IMR-90 (cell line): ENCODE measurements at places on chromosomes 12 and 14. TPM values are rescaled to one million over a fixed set of nuclear protein-coding genes. Genes with fewer than 3 reads are reported as not detected.

GRCh38 chr14:64569138-64569631, 19.4 kb downstream of the PPP1R36 start:
- no peaks in the 10 kb centered on the region for H3K36me3 ChIP-seq
- no peak overlapping the region for H3K4me3 ChIP-seq
- peak overlapping the region; percentile 10; the same call in 1 of the 2 replicates for H3K27ac ChIP-seq
- H3K4me1 ChIP-seq, result peaks cover 8% of the 10 kb centered on the region
- no peaks in the 10 kb centered on the region for H3K27me3 ChIP-seq

DNA sequence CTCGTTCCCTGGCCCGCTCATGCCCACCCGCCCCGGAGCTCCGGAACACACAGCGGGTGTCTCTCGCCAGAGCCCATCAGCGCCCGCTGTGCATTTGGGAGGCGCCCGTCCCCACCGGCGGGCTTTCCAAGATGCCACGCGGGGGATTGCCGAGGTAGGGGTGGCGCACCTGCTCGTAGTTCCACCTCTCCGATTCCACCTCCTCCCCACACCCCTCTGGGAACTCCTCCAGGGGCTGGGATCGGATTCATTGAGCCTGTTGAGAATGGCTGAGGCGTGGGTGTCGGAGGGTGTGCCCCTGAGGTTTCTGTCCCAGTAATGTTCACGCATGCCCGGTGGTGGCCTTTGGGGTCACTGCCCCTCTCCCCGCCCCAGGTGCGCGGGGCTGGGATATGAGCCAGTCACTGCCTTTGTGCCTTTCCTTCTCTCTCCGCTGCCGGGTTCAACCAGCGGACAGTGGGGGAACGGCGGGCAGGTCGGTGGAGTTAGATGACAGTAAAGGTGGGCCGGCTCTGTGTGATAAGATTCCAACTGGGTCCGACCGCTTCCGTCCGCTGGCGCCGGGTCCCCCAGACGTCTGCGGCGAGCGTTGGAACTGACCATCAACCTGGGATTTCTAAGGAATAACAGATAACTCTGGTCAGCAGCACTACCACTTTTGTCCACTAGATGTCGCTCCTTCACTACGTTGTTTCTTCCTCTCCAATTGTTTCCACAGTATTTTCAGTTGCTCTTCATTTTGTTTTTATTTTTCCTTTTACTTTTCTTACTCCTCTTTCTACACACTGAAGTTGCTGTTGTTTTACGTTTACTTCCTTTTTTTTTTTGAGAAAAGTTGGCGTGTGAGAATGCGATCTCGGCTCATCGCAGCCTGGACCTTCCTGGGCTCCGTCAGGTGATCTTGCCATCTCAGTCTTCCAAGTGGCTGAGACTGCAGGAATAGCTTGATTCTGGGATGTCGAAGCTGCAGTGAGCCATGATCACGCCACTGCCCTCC, 178.1 kb upstream of the ALG10B start:
- no peaks in the 10 kb centered on the region for H3K4me1 ChIP-seq
- no peaks in the 10 kb centered on the region for H3K27me3 ChIP-seq
- peak overlapping the region; percentile 24; the same call in 1 of the 2 replicates for H3K4me3 ChIP-seq
- peak; percentile 44 for DNase-seq
- H3K36me3 ChIP-seq, result no peaks in the 10 kb centered on the region

DNA sequence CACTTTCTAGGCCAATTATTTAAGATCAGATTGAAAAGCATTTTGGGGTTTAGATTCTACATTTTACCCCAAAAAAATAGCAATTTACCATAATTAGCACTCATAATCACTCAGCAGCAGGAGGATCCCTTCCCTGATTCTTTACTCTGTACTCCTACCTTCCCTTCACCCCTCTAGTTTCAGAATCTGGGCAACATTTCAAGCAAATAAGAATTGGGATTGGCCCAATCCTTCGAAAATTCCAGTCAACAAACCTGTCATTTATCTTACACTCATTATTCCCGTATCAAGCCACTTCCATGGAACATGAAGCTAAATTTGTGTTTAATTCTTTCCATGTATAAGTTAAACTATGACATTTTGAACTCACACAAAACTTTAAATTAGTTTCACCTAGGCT, 349.1 kb upstream of the USP15 start:
- no peak for DNase-seq
- H3K4me1 ChIP-seq, result no peaks in the 10 kb centered on the region
- H3K4me3 ChIP-seq, result no peak overlapping the region
- H3K36me3 ChIP-seq, result no peaks in the 10 kb centered on the region
- H3K27me3 ChIP-seq, result no peaks in the 10 kb centered on the region

DNA sequence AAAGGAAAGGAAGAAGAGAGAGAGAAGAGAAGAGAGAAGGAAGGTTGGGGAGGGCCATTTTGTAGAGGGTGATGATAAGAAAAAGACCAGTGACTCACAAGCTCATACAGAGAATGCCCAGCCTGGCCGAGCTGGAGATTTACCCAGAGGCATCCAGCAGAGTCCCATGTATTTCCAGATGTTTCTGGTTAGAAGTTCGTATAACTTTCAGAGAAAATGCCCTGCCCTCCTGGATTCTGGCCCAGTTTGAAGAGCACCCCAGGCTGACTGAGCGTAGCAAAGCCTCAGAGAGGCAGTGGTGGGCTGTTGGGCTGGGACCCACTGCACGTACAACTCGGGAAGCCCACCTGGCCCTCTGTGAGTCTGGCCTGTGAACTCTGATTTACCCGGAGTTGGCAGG, 221.8 kb downstream of the SLC41A2 start:
- H3K4me3 ChIP-seq, result no peak overlapping the region
- peaks cover 17% of the 10 kb centered on the region for H3K27me3 ChIP-seq
- DNase-seq, result peak; percentile 53
- no peaks in the 10 kb centered on the region for H3K36me3 ChIP-seq
- H3K27ac ChIP-seq, result no peak overlapping the region

- peak overlapping the region; percentile 40; the same call in 1 of the 2 replicates for H3K4me3 ChIP-seq
- no peaks in the 10 kb centered on the region; the same call in 1 of the 2 replicates for H3K4me1 ChIP-seq
- H3K27ac ChIP-seq, result no peak overlapping the region
- H3K27me3 ChIP-seq, result peaks cover 73% of the 10 kb centered on the region
Observed at GRCh38 chr12:117098361-117099217, 627 bp downstream of the TESC start.

DNA sequence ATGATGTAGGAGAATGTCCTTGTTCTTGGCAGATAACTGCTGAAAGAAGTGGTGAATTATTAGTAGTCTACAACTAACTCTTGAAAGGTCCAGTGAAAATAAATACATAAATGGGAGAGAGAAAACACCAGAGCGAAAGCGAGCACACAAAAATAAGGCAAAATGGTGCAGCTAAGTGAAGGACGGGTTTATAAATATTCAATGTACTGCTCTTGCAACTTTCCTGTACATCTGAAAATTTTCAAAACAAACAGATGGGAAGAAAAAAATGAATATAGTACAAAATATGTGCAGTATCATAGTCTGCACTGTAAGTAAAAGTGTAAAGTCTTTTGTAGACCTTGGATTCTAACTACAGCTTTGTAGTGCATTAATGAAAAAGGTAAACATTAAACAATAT, 1.3 kb downstream of the MOK start:
- no peak overlapping the region for H3K4me3 ChIP-seq
- no peaks in the 10 kb centered on the region for H3K4me1 ChIP-seq
- H3K27me3 ChIP-seq, result no peaks in the 10 kb centered on the region
- H3K27ac ChIP-seq, result no peak overlapping the region
- no peak for DNase-seq

DNA sequence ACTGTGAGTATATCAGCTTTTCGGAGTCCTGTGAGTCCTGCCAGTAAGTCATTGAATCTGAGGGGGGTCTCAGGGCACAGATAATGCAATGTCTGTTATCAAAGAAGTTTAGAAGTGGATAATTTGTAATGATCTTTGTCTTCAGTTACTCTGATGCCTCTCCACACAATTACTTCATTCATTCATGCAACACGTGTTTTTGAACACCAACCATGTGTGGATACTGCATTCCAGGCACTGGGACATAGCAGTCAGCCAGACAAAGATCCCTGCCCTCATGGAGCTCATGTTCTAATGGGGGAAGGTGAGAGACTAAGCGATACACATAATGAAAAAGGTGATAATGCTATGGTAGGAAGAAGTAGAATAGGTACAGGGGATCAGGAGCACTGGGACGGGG, 60.8 kb upstream of the SCN8A start:
- no peaks in the 10 kb centered on the region for H3K36me3 ChIP-seq
- peaks cover 5% of the 10 kb centered on the region; the same call in 1 of the 2 replicates for H3K4me1 ChIP-seq
- H3K27ac ChIP-seq, result no peak overlapping the region
- no peak for DNase-seq
- no peaks in the 10 kb centered on the region for H3K27me3 ChIP-seq
- H3K4me3 ChIP-seq, result no peak overlapping the region

DNA sequence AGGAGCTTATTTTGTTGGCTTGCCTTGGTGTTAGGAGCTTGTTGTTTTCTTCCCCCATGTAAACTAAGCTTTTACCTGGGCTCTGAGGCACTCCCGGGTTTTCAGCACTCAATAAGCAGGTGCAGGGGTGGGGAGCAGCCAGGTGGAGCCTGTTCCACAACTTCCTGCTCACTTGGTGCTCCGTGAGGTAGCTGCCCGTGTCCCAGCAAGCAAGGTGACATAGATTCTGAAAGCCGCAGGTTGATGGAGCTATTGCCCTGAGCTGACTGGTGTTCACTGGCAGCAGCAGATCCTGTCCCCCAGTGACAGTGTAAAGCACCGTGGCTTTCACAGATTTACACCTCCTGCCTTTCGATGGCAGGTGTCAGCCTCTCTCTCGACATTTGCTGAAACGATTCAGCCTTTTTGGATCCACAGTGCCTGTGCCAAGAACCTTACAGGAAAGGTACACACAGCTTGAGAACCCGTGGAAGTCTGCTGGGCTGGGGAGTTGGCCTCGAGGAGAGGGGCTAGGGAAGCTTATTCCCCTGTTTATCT, 295.7 kb upstream of the FKBP4 start:
- H3K27me3 ChIP-seq, result peaks cover 2% of the 10 kb centered on the region
- H3K4me1 ChIP-seq, result no peaks in the 10 kb centered on the region
- H3K4me3 ChIP-seq, result no peak overlapping the region
- no peak overlapping the region for H3K27ac ChIP-seq
- DNase-seq, result no peak
- 0 out of 2 replicates have a peak, but pooled peaks cover 3% of the 10 kb centered on the region for H3K36me3 ChIP-seq

DNA sequence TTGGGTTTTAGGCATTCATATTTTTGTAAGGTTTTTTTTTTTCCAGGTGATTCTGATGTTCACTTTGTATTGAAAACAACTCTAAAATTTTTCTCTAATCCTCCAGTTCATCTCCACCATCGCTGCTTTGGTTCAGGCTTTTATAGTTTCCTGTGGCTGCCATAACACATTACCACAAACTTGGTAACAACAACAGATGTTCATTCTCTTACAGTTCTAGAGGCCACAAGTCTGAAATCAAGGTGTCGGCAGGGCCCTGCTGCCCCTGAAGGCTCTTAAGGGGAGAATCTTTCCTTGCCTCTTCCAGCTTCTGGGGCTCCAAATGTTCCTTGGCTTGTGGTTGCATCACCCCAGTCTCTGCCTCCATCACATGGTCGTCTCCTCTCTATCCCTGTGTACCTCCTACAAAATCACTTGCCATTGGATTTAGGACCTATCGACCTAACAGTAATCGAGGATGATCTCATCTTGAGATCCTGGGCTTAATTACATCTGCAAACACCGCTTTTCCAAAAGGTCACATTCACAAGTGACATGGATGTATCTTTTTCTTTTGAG, 55.2 kb downstream of the PELI2 start:
- H3K27me3 ChIP-seq, result no peaks in the 10 kb centered on the region
- H3K27ac ChIP-seq, result peak overlapping the region; percentile 83
- H3K36me3 ChIP-seq, result peaks cover 4% of the 10 kb centered on the region; the same call in 1 of the 2 replicates
- H3K4me1 ChIP-seq, result peaks cover 16% of the 10 kb centered on the region
- no peak overlapping the region for H3K4me3 ChIP-seq
- DNase-seq, result no peak

DNA sequence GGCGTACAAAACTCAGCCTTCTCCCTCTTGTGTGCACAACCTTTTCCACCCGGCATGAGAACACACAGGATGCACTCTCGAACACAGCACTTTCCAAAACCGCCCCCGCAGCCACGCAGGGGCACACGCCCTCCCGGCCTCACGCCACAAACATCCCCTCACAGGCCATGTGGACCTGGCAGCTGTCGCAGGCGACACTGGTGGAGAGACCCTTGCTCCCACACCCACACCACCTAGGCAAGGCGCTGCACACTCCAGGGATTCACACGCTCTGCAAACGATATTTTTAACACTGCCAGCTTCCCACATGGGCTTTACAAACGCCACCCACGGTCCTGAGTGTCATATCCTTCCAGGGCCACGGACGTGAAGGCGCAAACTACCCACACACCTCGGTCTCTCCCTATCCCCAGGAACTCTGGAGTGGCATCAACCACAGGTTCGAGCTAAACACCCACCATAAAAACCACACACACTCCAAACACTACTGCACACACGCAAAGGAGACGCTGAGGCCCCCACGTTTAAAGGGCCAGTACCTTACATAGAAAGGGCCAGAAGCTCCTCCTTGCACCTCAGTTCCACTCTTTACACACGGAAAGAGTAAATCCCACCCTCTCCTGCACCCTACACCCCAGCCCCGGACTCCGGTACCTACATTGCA, 12.4 kb upstream of the ITGB7 start:
- peak overlapping the region; percentile 53 for H3K4me3 ChIP-seq
- peaks cover 41% of the 10 kb centered on the region for H3K4me1 ChIP-seq
- H3K36me3 ChIP-seq, result peaks cover 7% of the 10 kb centered on the region
- no peaks in the 10 kb centered on the region for H3K27me3 ChIP-seq

- H3K27me3 ChIP-seq, result no peaks in the 10 kb centered on the region
- no peaks in the 10 kb centered on the region for H3K4me1 ChIP-seq
- DNase-seq, result no peak
Observed at GRCh38 chr12:46577063-46577776, 204.6 kb upstream of the SLC38A2 start.

DNA sequence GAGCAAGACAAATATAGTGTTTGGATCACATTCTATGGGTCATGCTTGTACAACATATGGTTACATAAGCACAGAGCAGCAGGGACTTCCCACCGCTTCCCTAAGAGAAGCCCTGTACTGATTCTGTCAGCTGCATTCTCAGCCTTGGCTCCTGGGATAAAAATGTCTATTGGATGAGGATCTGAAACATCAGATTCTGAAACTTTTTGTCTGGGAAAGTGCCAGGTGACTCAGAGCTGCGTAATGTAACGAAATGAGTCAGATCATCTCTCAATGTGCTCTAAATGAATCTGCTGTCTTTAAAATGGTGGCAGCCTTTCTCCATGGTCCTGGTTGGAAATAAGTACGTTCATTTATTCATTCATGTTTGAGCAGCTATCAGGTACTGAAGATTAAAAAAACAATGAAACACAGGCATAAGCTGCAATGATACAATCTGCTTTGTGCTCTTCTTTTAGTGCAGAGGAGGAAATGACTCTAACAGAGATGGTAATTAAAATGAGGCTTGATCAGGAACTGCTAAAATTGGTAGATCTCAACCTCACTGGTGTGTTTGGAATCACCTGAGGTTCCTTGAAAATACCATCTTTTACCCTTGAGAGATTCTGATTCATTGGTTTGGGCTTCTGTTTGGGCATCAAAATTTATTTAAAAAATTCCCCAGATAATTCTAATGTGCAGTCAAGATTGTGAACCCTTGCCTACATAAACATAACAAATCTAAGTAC, 99.1 kb upstream of the NAP1L1 start:
- peaks cover 8% of the 10 kb centered on the region for H3K4me1 ChIP-seq
- peak; percentile 99 for DNase-seq
- H3K4me3 ChIP-seq, result no peak overlapping the region
- H3K27me3 ChIP-seq, result no peaks in the 10 kb centered on the region

- H3K27ac ChIP-seq, result no peak overlapping the region
- DNase-seq, result peak; percentile 48
- H3K27me3 ChIP-seq, result no peaks in the 10 kb centered on the region
- peaks cover 5% of the 10 kb centered on the region for H3K4me1 ChIP-seq
- H3K36me3 ChIP-seq, result no peaks in the 10 kb centered on the region
Observed at GRCh38 chr14:36942522-36943245, 229.7 kb downstream of the SLC25A21 start.

Gene USP44
- 10.3 and 13.0 TPM in 2 replicates for polyA plus RNA-seq

Gene RNASE12
- not detected in 2 replicates for polyA plus RNA-seq

Gene RECQL
- polyA plus RNA-seq, result 22.7 and 29.4 TPM in 2 replicates

Gene KRT78
- polyA plus RNA-seq, result not detected in 2 replicates

Gene SERPINA10
- polyA plus RNA-seq, result not detected in 2 replicates

Gene WNK1
- polyA plus RNA-seq, result 28.3 and 36.9 TPM in 2 replicates

Gene CAPZA3
- not detected in 2 replicates for polyA plus RNA-seq

Gene HHIPL1
- polyA plus RNA-seq, result 0.65 and 1.4 TPM in 2 replicates
